Epithelial cell of prostate (primary cell): ENCODE measurements at places on chromosomes 5 and 9.

DNA sequence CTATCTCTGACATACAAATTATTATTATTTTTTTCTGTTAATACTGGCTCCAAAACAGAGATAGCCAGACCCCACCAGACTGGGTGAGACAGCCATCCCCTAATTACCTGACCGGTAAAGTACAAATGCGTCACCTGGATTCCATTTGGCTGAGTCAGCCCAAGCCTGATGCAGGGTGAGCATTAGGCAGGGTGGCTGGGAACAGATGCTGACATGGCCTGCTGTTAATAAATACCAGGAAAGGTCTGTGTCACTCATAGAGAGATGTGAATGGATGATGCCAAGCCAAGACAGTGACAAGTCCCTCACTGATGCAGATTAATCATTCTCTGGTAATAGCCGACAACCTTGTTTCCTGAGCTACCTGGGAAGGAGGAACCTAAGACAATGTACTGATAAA lies 183.5 kb downstream of the TRIM32 start:
- DNase-seq = peak; percentile 94

- no peak for DNase-seq
Observed at GRCh38 chr9:136962163-136962562, 10.1 kb downstream of the LCN12 start.

GRCh38 chr5:493119-493701 lies 31.0 kb downstream of the SLC9A3 start:
- DNase-seq = no peak

- no peak for DNase-seq
Observed at GRCh38 chr9:18457510-18457909, 16.4 kb upstream of the ADAMTSL1 start.

DNA sequence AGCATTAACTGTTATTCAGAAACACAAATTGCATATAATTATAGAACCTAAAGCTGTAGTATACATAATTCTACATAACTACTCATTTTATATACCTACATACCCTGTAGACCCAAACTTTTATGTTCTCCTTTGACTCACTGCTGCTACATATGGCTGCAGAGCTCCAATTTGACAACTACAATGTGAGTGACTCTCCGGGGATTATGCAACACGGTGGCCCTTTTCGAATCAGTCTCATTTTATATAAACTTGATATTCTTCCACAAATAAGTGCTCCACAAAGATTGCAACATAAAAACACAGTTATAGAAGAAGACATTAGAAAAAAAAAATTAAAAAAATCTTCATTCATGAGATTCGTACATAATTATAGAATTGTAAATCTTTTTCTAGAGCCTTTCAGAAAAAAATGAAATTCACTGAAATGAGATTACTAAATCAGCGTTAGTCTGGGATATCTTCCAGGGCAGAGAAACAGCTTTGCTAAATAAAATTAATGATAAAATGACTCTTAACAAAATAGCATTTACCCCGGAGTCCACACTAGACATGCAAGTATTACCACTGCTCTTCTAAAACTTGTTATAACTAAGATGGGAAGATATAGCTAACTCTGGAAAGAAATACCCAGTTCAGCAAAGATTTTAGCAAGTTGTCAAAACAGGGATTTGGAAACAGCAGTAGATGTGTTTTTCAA lies 52.6 kb downstream of the SRFBP1 start:
- no peak for DNase-seq

GRCh38 chr9:7489036-7489435 lies 310.5 kb downstream of the DMAC1 start:
- DNase-seq = no peak

DNA sequence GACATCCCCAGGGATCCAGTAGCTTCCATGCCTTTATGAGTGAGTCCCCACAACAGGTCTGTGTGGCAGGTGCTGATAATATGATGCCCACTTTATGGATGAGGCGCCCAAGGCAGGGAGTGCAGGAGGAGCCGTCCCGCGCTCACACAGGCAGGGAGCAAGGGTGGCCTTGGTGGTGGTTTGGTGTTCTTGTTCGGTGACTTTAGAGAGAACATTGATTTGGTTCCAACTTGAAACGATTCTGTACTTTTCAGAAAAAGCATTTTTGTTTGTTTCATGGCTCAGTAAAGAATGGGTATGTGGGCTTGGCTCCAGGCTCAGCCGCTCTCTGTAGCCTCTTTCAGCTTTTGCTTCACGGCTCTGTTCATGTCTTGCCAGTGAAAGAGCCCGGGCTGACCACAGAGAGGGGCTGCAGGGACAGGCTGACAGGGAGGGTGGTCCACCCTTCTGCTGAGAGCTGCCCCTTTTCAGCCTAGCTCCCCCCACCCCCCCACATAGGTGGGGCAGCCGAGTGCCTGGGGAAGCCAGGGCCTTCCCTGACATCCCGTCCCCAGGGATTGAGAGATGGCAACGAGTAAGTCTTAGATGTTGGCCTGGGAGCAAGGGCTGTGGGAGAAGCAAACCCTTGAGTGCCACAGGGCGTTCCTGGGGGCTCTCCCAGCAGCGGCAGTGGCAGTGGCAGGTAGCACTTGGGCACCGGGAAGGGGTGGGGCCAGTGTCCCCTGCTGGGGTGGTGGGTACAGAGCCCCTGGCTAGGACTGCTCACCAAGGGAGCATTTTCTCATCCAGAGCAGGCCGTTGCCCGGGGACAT lies 28.0 kb downstream of the NCS1 start:
- no peak for DNase-seq

GRCh38 chr5:96079075-96079474 lies 117.4 kb upstream of the ELL2 start:
- peak; percentile 81 for DNase-seq

GRCh38 chr5:143828710-143829109 lies 16.7 kb downstream of the HMHB1 start:
- DNase-seq = no peak

DNA sequence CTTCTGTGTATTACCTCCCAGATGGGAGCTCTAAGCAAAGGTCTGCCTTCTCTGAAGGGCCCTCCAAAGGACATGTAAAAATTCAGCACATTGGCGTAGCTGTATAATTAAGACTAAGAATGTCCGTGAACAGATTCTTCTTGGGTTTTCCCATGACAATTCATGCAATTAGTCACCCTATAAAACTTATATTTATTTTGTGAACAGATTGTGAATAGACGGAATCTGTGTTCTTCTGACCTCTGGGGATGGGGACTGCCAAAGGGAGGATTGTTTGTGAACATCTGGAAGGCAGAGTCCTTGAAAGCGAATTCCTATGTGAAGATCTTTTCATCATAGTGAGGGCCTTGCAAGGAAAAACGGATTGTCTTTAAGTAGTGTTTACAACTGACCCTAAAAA lies 111.3 kb downstream of the EGFLAM start:
- DNase-seq = no peak

- DNase-seq = no peak
Observed at GRCh38 chr5:112403069-112403468, 16.0 kb downstream of the EPB41L4A start.

GRCh38 chr5:136133222-136133921 lies 727 bp downstream of the SMAD5 start:
- DNase-seq = no peak

DNA sequence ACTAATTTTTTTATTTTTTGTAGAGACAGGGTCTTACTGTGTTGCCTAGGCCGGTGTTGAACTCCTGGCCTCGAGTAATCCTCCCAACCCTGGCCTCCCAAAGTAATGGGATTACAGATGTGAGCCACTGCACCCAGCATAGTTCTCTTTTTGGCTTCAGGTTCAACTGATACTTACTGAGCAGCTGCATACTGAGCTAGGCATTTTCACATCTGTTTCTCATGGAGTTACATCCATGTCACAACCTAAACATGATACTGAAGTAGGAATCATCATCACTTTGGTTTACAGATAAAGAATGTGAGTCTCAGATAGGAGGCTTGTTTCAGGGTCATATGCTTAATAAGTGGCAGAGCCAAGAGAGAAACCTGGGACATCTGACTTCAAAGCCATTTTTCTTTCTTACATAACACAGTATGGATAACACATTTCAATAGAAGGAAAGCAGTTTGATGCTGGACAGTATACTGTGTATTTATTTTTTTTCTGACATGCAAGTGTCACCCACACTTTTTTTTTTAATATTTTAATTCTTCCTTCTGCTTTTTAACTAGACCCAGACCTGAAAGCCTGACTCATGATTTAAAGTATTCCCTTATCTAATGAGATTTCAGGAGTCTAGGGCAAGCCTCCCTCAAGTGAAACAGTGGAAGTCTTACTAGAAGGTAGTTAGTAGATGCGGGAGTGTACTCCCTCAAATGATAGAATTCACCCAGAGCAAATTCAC lies 90.8 kb downstream of the HACD4 start:
- no peak for DNase-seq

DNA sequence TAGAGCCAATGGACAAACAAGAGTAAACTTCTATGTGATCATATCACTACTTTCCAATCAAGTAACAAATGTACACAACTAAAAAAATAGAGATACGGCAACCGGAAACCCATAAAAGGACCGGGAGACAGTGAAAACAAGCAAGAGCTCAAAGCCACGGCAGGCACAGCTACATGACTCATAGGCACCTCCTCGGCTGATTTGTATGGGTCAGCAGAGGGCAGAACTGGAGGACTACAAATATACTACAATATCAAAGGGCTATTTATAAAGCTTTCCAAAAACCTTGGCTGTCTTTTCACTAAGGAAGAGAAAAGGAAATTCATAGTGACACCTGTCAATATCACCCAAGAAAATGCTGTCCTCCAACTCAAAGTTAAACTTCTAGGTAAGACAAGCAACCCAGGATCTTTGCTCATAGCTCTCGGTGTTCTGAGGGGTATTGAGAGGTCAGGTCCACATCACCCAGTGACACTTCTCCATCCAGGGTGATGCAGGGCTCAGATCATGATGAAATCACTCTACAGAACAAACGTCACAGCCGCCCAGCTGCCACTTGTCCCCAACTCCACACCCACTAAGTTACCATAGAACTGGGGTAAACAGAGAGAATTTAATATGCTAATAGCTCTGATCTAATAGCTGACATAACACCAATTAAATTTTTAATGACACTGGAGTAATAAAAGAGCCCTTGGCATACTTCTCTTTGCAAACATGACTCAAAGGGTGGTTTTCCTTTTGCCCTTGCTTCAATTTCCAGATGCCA lies 41.3 kb downstream of the PFDN1 start:
- DNase-seq = peak; percentile 56

GRCh38 chr5:89055695-89056085 lies 172.7 kb upstream of the MEF2C start:
- DNase-seq = no peak

DNA sequence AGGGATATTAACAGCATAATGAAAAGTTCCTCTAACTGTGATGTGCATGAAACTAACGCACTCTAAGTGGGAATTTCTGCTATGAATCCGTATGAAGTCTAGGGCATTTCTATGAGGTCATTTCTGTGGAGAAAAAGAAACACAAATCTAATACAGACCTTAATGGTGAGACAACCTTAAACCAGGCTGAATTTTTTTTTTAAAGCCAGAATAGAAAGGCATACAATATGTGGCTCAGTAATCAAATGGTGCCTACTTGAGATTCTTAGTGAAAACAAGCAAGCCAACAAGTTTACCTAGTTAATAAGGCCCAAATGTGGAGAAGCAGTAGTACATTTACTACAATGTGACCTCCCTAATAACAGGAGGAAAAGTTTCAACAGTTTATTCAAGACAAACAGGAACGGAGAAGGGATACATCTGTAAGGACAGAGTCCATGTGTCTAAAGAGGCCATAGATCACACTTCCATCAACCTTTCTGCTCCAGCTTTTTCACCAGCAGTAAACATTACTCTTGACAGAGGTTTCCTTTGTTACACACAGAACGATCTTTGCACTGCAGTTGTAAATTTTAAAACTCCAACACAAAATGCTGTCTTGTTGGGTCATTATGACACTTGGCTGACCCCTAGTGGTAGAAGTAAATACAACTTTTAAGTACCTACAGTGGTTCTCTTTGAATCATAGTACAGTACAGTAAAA lies 26.2 kb downstream of the CARNMT1 start:
- DNase-seq = peak; percentile 33

DNA sequence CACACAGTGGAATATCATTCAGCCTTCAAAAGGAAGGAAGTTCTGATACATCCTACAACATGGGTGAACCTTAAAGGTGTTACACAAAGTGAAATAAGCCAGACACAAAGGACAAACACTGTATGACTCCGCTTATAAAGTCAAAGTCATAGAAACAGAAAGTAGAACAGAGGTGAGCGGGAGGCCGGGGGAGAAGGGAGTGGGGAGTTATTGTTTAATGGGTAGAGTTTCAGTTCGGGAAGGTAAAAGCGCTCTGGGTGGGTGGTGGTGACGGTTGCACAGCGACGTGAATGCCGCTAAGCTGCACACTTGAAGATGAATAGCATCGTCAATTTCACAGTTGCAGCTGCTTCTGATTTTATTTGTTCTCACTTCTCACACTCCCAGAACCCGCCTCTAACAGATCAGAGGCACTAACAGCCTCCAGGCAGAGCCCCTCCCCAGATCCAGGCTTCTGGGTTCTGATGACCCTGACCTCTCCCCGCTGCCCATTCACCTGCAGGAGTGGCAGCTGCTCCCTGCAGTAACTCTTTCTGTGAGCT lies 34.1 kb downstream of the BNIP1 start:
- no peak for DNase-seq

DNA sequence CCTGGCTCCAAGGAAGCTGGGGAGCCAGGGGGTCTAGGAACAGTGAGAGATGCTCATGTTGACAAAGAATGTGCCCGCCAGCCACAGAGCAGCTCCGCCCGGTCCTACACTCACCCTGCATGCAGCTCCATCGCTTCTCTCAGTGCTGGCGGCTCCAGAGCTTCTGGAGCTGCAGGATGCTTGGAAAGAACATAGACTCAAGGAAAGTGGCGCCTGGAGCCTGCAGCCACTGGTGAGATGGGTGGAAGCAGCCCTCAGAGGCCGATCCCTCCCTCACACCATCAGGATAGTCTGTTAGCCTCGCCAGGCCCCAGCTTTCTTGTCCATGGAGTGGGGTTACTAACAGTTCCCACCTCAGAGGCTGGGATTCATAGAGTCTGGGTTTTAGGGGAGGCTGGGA lies 26.4 kb upstream of the SLC6A19 start:
- DNase-seq = no peak

GRCh38 chr5:112931473-112931872 lies 9.4 kb upstream of the REEP5 start:
- DNase-seq = no peak

DNA sequence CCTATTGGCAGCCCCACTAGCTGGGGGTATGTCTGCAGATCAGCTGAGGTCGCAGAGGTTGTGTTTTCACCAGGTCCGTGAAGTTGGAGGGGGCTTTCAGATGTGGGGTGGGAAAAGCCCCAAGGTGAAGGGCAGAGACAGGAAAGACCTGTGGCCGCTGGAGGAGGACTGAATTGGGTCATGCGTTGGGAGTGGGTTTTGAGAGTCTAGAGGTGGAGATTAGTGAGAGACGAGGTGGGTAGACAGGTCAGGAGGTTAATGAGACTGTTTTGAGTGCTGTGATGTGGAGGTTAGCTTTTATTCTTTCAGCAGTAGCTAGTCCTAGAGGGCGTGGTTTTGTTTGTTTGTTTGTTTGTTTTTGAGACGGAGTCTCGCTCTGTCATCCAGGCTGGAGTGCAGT lies 10.3 kb downstream of the SNX30 start:
- DNase-seq = no peak

GRCh38 chr9:116020801-116021200 lies 132.8 kb upstream of the PAPPA start:
- DNase-seq = peak; percentile 45

- no peak for DNase-seq
Observed at GRCh38 chr9:27634879-27635278, 61.6 kb upstream of the C9orf72 start.

- DNase-seq = no peak
Observed at GRCh38 chr9:117156771-117157535, 257.9 kb downstream of the ASTN2 start.

GRCh38 chr5:123359454-123360200 lies 63.6 kb downstream of the CEP120 start:
- no peak for DNase-seq
